ENCODE measurements at places on chromosomes 3 and 15.

GRCh38 chr3:167305340-167305890 lies 74.7 kb downstream of the ZBBX start:
- no peak for DNase-seq

- peak; percentile 91 for DNase-seq
These were observed 4.5 kb downstream of the EIF3J start for GRCh38 chr15:44541282-44541958.

DNA sequence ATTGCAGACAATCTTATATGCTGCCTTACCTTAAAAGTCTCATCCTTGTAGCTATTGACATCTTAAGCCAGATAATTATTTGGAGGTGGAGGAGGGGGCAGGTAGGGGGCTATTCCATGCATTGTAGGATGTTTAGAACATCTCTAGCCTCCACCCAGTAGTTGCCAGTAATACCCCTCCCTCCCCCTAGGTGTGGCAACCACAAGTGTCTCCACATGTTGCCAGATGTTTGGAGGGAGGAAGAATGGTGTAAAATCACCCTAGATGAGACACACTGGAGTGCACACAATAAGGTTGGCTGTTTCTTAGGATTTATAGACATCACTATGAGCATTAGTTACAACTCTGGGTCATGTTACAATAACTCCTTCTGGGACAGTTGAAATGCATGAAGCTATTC lies 27.4 kb downstream of the GORASP1 start:
- DNase-seq = no peak

DNA sequence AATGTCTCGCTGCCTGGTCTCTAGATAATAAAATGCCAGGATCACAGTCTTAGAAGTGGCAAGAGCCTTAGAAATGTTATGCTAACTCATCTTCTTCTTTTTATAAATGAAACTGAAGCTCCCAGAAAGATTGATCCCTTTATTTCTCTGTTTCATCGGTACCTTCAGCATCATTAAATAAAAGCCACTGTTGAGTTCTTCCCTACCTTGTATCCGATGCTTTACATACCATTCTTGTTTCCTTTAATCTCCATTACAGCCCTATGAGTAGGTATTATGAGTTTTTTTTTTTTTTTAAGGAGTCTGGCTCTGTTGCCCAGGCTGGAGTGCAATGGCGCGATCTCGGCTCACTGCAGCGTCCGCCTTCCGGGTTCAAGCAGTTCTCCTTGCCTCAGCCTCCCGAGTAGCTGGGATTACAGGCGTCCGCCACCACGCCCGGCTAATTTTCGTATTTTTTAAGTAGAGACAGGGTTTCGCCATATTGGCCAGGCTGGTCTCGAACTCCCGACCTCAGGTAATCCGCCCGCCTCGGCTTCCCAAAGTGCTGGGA lies 815 bp upstream of the ABCC5 start:
- no peak for DNase-seq

- DNase-seq = no peak
These were observed 29.1 kb downstream of the DTWD1 start for GRCh38 chr15:49649987-49650386.

DNA sequence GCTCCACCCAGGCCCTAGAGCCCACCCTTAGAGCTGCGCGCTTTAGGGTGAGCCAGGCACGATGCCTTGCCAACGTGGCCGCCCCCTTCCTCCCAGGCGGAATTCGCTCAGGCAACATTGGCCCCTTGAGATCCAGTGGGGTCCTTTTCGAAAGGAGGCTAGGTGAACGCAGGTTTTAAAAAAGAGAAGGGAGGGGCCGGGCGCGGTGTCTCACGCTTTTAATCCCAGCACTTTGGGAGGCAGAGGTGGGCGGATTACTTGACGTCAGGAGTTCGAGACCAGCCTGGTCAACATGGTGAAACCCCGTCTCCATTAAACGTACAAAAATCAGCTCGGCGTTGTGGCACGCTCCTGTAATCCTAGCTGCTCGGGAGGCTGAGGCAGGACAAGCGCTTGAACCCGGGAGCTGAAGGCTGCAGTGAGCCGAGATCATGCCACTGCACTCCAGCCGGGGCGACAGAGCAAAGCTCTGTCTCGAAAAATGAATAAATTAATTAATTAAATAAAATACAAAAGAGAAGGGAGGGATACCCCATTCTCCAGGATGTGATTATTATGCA lies 984 bp upstream of the RPP25 start:
- no peak for DNase-seq

- no peak for DNase-seq
These were observed 9.5 kb downstream of the TBC1D21 start for GRCh38 chr15:73882761-73883419.

DNA sequence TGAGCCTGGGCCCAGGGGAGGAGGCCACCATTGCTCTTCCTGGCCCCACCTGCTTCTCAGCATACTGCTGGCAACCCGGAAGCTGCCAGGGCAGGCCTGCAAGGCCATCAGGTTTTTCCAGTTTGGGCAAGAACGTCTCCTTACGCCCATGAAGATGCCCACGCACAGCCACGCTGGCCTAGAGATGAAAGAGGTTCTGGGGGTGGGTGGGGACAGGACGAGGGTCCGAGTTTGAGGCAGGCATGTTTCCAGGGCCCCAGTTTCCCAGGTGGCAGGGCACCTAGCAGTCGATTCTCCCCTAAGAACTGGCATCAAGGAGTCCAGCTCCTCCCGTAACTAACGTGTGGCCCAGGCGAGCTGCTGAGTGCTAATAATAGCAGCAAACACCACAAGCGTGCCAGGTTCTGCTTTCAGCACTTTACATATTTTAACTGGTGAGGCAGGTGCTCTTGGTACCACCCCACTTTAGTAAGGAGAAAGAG lies 45.8 kb downstream of the ZNF710 start:
- DNase-seq = no peak

DNA sequence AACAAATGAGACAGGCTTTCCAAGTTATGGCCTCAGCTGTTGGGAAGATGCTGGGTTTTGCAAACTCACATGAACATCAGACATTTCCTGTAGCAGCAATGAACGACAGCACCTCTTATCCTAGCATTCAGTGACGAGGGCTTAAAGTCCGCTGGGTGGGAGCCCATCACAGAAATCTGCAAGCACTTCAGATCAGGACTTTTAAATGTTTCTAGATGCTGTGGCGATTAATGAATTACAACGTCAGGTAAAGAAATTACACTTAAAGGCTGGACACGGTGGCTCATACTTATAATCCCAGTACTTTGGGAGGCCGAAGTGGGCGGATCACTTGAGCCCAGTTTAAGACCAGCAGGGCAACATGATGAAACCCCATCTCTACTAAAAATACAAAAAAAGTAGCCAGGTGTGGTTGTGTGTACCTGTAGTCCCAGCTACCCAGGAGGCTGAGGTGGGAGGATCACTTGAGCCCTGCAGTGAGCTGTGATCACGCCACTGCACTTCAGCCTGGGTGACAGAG lies 3.9 kb downstream of the AEN start:
- no peak for DNase-seq

DNA sequence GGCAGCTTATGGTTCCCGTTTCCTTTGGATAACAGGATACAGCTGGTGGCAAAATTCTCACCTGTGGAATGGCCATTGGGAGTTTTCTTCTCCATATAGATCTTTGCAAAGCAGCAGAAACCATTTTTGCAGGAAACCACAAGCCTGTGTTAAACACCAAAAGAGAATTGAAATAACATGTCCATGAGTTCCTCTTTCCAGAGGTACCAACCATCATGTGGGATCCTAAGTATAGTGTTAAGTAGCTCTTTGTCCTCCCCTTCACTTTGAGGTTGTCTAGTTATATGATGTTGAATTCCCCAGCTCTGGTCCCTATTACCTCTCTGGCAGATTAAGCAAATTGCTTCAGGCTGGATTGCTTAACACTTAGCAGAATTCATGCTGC lies 94.9 kb downstream of the AKAP13 start:
- no peak for DNase-seq

GRCh38 chr15:35299059-35299735 lies 214.1 kb upstream of the NANOGP8 start:
- DNase-seq = no peak

DNA sequence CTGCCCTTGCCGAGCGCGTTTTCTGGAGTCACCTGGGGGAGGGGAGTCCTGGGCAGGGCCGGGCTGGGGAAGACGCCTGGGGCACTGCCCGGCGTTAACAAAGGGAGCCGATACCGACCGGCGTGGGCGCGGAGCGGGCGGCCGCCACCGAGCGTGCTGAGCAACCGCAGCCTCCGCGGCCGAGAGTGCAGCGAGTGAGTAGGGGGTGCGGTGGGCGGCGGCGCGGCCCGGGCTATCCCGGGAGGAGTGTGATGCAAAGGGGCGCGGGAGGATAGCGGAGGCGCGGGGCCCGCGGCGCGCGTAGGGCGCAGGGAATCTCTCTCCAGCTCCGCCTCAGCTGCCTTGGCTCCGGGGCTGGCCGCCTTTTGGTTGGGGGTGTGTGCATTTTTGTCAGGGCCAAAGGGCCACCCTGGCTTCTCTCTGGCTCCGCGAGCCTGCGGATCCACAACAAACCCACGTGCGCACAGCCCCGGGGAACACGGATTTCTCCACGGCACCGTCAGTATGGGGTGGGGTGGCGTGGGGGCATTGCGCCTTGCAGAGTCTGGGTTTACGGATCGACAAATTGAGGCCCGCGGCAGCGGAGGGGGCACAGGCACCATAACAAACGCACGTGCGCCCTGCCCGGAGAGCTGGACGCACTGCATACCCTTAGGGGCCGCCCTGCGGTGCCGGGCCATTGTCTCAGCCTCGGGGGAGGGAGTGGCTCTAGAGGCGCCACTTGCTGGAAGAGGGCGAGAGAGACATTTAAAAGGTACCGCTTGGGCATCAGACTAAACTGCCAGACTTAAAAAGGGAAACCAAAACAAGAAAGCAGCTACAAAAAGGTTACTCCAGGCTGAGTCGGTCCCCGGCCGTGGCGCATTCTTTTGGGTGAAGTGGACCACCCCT lies 560 bp downstream of the ST6GAL1 start:
- peak; percentile 64 for DNase-seq

- DNase-seq = no peak
These were observed 692.7 kb downstream of the NTRK3 start for GRCh38 chr15:87563869-87564268.

GRCh38 chr3:122105626-122106025 lies 50.5 kb downstream of the CD86 start:
- DNase-seq = no peak

DNA sequence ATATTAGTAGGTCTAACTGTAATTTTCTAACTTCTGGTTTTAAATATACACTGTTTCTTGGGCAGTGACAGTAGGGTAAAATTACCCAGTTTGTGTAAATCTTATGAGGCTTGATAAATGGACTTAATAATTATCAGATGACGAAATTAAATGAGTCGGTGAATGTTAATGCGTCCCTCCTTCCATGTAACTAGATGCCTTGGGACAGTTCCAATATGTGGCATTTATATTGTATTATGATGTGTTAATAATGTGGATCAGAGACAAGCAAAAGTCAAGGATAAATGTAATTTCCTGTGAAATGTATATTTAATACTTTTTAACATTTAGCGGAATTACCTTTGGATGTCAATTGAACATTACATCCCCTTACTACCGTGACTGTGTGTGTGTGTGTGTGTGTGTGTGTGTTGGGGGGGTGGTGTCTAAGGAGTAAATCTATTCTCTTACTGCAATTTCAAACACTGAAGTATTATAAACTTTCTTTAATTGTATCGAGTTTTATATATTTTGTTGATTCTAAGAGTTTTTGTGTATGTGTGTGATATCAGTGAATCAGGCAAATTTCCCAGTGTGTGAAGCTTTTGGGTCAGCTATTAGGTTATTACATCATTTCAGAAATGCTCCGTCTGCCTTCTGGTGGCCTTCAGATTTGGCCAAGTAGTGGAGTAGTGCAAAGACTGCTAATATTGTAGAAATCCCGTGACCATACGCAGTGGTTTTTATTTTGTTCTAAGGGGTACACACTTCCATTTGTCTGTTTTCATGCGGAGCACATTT lies 50.1 kb downstream of the CNTN4 start:
- DNase-seq = no peak

GRCh38 chr3:150588027-150588830 lies 14.9 kb upstream of the SELENOT start:
- no peak for DNase-seq

- DNase-seq = peak; percentile 26
These were observed 14.5 kb upstream of the HYKK start for GRCh38 chr15:78492872-78493271.

GRCh38 chr3:54243056-54243931 lies 120.9 kb downstream of the CACNA2D3 start:
- DNase-seq = peak; percentile 3

GRCh38 chr15:72382146-72382545 lies 6.3 kb upstream of the HEXA start:
- DNase-seq = no peak

- no peak for DNase-seq
These were observed 5.8 kb upstream of the CCR3 start for GRCh38 chr3:46236294-46237054.

- DNase-seq = peak; percentile 50
These were observed 55.4 kb downstream of the RASGRF1 start for GRCh38 chr15:79035111-79035601.

- no peak for DNase-seq
These were observed 343.1 kb downstream of the OXSM start for GRCh38 chr3:26132942-26133341.

DNA sequence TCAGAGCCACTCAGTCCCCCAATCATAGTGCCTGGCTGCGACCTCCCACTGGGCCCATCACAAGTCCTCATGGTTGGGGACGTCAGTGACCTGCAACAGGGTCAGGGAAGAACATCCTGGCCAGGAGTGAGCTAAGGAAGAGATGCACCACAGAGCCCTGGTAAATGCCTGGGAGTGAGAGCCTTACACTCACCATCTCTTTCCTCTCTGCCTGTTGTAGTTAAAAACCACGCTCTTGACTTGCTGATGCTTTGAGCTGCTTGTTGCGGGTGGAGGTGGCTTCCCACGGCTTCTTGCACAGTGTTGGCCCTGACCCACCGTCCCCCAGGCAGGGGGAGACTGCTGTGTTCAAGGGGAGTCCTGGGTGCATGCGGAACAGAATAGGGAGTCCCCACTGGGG lies 91.1 kb upstream of the RGMA start:
- DNase-seq = no peak

DNA sequence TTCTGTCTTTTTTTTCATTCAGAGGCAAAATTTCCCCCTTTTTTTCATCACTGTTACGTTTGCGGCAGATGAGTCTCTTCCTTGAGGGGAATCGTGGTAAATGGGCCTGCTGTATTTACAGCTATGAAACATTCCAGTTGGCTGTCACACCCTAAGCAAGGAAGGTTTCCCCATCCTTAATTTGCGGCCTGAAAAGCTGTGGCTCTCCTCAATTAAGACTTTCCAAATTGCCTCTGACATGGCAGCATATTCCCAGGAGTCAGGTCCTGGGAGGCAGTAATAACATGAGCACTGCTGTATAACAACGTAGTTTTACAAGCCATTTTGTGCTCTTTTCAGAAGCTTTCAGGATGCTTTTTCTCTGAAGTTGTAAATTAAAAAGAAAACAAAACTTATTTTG lies 420.9 kb downstream of the LPP start:
- no peak for DNase-seq

DNA sequence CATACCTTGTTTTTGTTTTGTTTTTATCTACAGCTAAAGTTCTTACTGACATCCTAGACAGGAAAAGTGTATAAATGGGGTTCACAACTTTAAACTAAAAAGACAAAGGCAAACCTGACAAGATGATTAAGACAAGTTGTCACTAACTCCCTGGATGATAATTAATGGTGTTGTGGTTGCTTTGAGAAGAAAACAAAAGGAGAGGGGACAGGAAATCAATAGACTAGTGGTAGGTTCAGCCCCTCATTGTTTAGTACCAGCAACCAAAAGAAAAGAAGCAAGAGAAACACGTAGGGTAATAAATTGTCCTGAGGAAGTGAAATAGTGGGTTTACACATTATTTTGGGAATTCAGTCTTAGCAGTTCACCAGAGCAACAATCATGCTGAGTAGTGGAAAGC lies 78.8 kb downstream of the BFSP2 start:
- DNase-seq = no peak
